ENCODE measurements at places on chromosomes 6 and 20. TPM values are rescaled to one million over a fixed set of nuclear protein-coding genes. Genes with fewer than 3 reads are reported as not detected.

- DNase-seq = no peak
Observed at GRCh38 chr6:90350689-90351554, 54.3 kb upstream of the BACH2 start.

DNA sequence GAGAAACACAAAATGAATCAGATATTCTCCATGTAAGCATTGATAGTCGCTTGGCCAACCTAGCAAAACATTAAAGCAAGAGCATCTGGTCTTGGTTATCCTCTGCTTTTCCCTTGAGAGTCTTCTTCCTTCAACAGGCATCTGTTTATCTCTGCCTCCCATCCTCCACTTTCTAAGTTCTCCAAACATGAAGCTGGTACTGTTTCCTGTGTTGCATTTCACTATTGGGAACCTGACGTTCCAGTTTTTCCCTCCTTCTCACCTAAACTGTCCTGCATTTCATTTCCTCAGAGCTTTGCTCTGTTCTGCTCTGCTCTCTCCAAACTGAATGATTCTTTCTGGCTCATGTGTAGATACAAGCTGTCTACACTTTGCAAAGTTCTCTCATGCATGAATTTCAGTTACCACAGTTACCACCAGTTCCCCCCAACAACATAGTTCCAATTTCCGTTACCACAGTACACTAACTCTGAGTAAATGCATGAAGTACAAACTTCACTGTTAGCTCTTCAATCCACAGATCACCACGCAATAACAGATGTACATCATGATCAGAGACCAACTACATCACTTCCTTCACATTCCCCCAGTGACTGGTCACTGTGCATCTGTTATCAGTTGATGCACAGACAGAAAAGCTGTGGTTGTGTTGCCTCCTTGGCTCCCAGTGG lies 86.7 kb upstream of the F13A1 start:
- DNase-seq = no peak

DNA sequence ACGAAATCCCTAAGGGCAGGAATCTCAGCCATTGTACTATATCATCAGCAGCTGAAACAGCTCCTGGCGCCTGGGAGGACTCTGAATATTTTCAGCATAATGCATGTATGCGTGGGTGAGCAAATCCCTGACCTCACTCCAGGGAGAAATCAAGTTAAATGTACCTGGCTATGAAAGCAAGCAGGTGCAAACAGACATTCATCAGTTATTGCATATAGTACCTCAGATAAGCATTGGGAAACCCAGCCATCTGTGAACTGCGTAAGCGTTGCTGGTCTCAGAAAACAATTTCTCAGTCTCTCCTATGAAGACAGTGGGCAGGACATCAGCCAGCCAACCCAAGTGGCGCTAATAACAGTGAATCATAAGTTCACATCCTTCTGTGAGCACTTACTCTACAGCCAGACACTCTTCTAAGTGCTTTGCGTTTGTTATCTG lies 622.6 kb downstream of the EPM2A start:
- DNase-seq = no peak

DNA sequence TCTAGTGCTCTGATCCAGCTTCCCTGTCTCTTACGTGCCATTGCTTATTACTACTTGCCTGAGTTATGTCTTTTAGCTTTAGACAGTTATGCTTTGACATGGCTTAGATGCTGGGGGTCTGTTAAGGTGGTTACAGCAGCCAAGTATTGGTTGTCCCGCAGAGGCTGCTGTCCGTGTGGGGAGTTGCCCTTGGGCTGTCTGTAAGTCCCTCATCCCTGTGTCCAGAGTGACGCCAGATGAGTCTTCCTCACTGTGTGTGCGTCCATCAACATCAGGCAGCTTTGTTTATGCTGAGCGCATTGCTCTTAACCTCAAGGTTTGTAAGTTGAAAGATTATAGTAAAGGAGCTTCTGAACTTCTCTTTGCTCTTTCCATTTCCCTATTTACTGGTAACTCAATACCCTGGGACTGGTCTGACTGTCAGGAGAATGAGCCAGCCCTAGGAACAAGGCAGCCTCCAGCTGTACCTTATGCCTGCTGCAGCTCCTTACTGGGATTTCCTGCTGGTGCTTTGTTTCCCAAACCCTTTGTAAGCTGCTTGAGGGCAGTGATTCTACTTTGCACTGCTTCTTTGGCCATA lies 7.2 kb downstream of the FAM120B start:
- no peak for DNase-seq

The PCIF1 gene
- 21.9 TPM for total RNA-seq

The TP53TG5 gene
- 0.80 TPM for total RNA-seq

The PI16 gene
- total RNA-seq = 25.9 TPM

- no peak for DNase-seq
Observed at GRCh38 chr6:136114661-136115060, 135.4 kb downstream of the MTFR2 start.

The POM121L2 gene
- not detected for total RNA-seq

DNA sequence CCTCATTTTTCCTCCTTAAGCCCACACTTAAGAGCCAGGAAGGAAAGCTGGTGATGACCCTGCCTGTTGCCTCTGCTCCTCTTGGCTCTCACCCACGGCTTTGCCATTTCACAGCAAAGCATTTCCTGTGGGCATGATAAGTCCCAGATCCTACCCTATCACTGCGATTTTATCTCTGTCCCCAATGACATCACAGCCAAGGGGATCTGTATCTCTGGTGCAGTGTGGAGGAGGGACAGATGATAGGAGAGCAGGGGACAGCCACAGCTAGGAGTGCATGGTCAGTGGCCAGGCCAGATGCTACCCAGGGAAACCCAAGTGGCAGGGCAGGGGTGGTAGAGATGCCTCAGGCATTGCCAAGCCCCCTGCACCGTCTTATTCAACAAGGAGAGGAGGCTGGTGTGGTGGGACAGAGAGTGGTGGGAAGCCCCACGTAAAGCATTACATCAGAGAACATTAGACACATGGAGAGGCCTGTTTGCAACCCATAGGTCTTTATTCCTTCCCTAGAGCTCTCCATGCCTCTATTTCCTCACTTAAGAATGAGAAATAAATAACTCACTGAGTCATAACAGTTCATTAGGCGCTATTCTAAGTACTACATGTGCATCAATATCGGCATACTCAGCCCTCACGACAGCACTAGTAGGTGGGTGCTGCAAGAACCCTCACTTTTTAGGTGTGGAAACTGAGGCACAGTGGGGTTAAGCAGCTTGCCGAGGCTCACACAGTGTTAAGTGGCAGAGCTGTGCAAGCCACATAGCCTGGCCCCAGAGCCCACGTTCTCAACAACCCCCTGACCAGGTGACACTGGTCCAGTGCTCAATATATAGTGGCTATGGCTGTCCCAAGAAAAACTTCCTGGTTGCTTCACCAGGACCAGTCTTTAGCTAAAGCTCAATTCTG lies 4.6 kb downstream of the TFEB start:
- no peak for DNase-seq
